ENCODE measurements at places on chromosomes 7 and 10. TPM values are rescaled to one million over a fixed set of nuclear protein-coding genes. Genes with fewer than 3 reads are reported as not detected.

Gene PDGFA
- total RNA-seq = 1.0 TPM

Gene GBF1
- 43.2 TPM for total RNA-seq

Gene TDRD1
- not detected for total RNA-seq

Gene CYP3A7
- total RNA-seq = not detected

Gene CACNA2D1
- 4.5 TPM for total RNA-seq

Gene SPDYE1
- not detected for total RNA-seq

Gene ENTPD1
- total RNA-seq = 0.37 TPM

Gene HKDC1
- not detected for total RNA-seq

Gene GNGT1
- 0.65 TPM for total RNA-seq

Gene CHAT
- 3.3 TPM for total RNA-seq

Gene NACAD
- total RNA-seq = 7.2 TPM

Gene CC2D2B
- total RNA-seq = 1.0 TPM

Gene ACTL6B
- 2.4 TPM for total RNA-seq

Gene TMEM213
- not detected for total RNA-seq

Gene MLXIPL
- 1.1 TPM for total RNA-seq

Gene STOX1
- 8.8 TPM for total RNA-seq

Gene ARHGEF5
- total RNA-seq = 2.7 TPM

Gene SNX10
- total RNA-seq = 5.4 TPM

Gene SLC16A9
- 23.1 TPM for total RNA-seq

Gene HOXA6
- total RNA-seq = 1.6 TPM

Data from neural crest cell (in vitro differentiated cells).